ENCODE measurements at places on chromosomes 12 and 14. TPM values are rescaled to one million over a fixed set of nuclear protein-coding genes. Genes with fewer than 3 reads are reported as not detected.

DNA sequence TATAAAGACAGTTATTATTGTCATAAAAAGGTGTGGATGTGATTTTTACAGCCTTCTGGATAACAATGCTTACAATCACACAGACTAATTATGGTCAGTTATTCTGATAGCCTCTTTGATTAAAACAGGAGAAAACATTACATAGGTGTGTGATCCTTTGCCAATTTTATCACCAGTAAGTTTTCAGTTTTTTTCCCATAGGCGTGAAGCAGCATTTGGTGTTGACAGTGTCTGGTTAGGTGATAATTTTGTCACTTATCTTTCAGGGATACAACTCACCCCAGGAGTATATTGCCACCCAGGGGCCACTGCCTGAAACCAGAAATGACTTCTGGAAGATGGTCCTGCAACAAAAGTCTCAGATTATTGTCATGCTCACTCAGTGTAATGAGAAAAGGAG is 208.8 kb downstream of the EPS8 start:
- no peak for DNase-seq

DNA sequence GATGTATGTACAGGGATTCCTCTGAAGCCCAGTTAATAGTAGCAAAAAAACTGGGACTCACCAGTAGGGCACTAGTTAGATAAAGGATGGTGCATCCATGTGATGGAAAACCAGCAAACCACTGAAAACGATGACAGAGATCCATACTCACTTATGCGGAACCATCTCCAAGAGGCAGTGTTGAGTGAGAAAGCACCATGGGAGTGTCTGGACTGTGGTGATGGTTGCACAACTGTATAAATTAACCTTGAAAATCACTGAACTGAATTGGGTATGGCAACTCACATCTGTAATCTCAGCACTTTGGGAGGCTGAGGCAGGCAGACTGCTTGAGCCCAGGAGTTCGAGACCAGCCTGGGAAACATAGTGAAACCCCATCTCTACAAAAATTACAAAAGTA is 53.6 kb upstream of the ZFP36L1 start:
- DNase-seq: no peak

GRCh38 chr12:94507455-94507854 is 47.8 kb upstream of the CEP83 start:
- no peak for DNase-seq

DNA sequence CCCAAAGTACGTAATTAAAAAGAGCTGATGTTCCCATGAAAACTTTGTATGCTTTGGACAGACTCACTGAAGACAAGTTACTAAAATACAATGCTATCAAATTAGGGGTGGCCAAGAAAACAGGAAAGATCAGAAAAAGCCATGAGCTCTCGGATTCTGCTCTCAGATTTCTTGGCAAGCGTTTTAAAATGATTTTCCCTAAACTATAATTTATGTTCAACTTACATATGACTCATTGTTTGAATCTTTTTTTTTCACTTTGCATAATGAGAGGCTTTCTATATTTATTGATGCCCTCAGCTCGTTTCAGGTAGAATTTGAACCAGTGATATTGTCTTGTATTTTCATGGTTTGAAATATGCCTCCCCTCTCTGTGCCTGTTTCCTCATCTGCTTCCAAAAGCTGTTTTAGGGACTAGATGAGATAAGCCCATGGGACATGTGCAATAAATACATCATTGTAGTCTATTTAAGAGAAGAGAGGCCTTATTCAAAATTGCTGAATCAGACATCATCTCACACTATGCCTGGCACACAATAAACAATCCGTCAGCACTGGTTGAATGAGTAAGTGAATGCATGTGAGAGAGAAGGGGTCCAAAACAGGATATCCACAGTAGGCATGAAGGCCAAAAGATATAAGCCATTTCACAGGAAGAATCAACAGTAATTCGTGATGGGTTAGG is 4.7 kb upstream of the IPO8 start:
- no peak for DNase-seq

GRCh38 chr12:112243255-112244110 is 118.1 kb downstream of the TRAFD1 start:
- no peak for DNase-seq

- no peak for DNase-seq
These were observed 49.5 kb upstream of the NUAK1 start for GRCh38 chr12:106188256-106188655.

DNA sequence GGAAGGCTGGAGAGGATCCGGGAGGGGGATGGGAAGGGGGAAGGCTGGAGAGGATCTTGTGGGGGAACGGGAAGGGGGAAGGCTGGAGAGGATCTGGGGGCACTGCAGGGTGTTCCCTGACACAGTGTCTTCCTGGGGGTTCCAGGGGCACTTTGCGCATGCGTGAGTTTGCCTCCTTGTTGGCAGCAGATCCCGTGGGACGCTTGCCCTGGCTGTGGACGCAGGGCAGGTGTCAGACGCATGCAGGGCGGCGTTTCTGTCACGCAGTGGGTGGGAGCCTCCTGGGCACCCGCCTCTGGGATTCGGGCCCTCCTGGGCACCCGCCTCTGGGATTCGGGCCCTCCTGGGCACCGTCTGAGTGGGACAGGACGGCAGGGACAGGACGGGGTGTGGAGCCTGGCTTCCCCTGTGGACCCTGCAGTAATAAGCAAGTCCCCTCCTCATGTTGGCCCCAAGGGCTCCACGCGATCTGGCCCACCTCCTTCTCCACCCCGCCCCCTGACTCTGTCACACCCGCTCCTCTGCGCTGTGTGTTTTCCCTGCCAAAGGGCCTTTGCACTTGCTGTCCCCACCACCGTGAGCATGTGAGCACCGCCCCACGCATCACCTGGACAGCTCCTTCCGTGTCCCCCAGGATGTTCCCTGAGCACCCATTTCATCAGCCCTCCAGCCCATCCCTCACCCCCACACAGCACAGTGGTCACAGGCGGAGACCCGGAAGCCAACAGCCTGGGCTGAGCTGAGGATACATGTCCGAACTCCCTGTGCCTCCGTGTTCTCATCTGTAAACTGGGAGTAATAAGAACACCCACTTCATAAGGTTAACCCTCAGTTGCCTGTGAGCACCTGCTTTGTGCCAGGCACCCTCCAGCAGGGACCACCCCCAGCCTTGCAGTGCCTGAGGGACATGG is 4.4 kb downstream of the MMP17 start:
- DNase-seq: peak; percentile 87

GRCh38 chr12:19288603-19289244 is 150.6 kb upstream of the AEBP2 start:
- DNase-seq: no peak

DNA sequence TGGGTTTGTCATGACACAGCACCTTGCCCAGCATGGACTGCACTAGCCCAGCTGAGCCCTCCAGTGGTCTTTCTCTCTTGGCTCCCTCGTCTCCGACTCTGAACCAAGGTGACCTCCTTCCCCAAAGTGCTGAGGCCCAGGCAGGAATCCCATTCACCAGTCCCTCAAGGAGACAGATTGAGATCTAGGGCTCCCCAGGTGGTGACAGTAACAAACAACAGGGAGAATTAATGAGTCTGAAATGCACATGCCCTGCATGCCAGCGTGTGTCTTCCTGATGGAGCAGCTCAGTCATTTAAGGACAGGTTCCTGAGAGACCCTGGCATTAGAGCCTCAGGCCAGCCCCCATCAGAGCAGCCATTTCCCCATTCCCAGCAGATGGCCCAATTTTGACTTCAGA is 51.4 kb upstream of the OAS1 start:
- no peak for DNase-seq

- no peak for DNase-seq
These were observed 931.2 kb downstream of the AACS start for GRCh38 chr12:125996443-125996842.

DNA sequence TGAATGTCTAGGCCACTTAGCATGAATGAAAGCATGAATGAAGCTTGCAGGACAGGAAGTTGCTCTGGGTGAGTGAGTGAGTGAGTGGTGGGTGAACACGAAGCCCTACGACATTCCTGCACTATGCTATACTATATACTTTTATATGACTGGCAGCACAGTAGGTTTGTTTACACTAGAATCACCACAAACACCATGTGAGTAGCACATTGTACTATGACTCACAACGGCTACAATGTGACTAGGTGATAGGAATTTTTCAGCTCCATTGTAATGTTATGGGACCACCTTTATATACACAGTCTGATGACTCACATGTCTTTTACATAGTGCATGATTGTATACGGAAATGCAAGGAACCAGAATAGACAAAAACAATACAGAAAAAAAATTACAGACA is 1480.2 kb downstream of the AACS start:
- no peak for DNase-seq

GRCh38 chr12:117890644-117891043 is 78.1 kb downstream of the KSR2 start:
- no peak for DNase-seq

DNA sequence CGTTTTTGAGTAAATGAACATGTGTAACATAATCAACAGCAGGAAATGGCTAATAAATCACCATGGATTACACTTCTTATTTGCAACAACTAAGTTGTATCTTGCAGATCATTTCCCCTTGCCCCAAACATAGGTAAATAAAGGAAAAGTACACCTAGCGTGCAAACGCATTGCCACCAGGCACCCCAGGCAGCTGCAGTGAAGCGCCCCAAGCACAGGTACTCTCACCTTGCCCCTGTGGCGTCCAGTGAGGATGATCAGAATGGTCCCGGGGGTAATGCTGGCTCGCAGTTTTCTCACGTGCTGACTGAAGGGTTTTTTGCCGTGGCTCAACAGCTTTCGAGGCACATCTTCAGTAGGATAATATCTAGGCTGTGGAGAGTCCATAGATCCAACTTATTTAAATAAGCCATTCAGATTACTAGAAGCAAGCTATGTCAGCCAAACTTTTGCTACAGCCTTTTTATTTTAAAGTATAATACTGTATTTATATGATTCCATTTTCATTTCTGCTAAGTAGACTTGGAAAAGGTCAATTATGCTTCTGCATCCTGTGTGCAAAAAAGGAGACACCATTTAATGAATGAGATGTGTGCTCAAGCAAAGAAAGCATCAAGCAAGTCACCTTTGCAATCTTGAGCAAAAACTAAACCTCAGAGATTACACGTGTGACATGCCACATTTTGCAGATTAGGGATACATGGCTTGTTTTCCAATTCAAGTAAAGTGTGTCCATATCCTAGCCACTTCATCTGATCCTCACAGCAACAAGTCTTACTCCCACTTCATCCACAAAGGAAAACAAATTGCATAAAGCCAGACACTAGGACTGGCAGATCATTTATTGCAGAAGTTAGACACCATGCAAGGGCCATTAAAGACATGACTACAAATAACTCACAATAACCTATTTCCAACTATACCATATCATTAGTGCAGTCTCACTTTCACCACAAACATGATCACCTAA is 2.6 kb downstream of the RPL6 start:
- no peak for DNase-seq

DNA sequence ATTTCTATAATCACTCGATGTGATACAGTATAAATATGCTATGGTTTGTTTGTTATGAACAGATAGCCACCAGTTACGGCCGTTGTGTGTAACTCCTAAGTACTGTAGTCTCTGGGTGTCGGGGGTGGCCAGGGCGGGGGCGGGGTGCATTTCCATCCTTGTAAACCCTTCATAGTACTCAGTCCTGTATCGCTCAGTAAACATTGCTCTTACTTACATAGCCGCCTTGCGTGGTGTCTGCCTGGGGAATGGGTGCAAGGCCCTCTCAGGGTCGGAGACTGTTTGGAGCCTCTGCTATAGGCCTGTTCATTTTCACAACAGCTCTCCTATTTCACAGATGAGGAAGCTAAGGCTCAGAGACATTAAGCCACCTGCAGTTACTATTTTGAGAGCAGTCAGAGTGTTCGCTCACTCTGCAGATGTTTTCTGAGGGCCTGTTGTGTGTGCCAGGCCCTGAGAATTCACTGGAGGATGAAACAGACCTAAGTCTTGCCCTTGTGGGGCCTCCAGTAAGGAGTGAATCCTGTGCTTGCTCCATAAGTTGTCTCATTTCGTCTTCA is 42.5 kb downstream of the JDP2 start:
- peak; percentile 64 for DNase-seq

- no peak for DNase-seq
These were observed 129.3 kb upstream of the RAP1B start for GRCh38 chr12:68481181-68481941.

DNA sequence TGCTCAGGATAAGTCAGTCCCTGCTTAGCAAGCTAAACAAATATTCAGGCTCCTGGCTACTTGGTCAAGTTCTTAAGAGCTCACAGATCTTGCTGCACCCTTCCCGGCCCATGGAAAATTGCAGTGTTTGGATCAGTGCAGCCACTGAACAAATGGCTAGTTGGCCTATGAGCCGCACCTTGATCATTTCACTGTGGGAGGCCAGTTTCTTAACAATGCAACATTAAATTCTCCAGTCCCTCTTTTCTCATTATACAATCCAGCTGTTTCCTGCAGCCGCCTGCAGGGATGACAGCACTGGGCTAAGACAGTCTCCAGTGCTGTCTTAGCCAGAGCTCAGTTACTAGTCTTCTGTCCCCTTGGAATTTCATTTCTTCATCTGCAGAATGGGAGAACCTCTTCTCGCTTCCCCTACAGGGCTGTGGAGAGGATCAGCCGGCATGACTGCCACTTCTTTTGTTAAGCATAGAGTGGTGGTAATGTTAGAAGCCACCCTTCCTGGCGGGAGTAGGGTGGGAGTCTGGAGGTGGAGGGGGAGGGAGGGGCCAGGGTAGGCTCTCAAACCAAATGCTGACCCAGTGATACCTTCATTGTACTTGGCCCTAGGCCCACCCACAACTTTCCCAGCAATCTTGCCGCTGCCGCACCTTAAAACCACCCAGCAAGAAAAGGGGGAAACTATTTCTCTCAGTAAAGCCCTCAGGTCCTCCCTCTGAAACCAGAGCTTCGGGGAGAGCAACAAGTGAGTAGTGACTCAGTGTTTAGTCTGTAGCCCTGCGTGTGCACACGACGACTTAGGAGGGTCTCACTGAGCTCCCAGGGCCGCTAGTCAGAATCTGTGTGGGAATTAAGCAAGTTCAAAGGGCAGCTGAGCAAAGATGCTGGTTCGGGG is 145.7 kb downstream of the NUAK1 start:
- peak; percentile 72 for DNase-seq

- no peak for DNase-seq
These were observed 126.0 kb upstream of the AMIGO2 start for GRCh38 chr12:47205532-47206449.

- no peak for DNase-seq
These were observed 142.9 kb downstream of the SAMD4A start for GRCh38 chr14:54709867-54710266.

The MGP gene
- 1,009 TPM for total RNA-seq

The FOXJ2 gene
- total RNA-seq: 12.5 TPM

The RAD9B gene
- total RNA-seq: 0.71 TPM

Data from sigmoid colon (tissue), 7 donors.